ENCODE measurements at places on chromosomes 5 and 9.

DNA sequence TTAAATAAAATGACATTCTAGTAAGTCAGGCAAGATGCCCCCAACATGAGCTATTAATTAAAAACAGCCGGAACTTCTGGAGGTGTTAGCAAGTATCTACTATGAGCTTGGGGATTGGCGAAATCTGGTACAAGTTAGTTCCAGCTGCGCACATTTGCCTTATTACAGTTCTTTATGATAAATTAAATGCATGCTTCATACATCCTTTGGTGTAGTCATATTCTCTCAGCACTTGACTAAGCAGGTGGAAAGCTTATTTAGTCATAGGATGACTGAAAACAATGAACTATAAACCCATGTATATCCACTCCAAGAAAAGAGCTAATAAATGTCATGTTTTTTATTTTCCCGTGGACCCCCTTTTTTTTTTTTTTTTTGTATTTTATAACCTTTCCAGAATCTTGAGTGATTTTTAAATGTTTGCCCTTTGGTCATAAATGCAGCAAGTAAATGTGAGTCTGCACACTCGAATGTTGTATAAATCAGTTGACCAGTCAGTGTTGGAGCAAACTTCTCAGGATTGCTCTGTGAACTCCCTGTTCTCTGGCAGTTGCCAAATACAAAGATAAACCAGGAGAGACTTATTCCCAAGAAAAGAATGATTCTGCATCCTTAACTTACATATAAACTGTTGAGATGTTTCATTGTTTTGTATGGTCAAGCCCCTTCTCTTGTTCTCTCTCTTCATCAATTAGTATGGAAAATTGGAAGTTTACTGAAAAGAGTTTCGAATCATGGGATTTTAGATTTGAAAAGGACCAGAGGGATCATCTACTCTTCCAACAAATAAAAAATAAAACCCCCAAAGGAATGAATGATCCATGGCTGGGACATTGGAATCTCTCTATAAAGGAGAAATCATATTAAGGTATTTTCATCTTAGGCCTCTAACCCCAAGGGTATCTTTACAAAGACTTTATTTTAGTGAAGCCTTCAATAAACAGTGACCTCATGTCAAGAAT, 38.3 kb downstream of the PIK3R1 start:
- no peak for DNase-seq

DNA sequence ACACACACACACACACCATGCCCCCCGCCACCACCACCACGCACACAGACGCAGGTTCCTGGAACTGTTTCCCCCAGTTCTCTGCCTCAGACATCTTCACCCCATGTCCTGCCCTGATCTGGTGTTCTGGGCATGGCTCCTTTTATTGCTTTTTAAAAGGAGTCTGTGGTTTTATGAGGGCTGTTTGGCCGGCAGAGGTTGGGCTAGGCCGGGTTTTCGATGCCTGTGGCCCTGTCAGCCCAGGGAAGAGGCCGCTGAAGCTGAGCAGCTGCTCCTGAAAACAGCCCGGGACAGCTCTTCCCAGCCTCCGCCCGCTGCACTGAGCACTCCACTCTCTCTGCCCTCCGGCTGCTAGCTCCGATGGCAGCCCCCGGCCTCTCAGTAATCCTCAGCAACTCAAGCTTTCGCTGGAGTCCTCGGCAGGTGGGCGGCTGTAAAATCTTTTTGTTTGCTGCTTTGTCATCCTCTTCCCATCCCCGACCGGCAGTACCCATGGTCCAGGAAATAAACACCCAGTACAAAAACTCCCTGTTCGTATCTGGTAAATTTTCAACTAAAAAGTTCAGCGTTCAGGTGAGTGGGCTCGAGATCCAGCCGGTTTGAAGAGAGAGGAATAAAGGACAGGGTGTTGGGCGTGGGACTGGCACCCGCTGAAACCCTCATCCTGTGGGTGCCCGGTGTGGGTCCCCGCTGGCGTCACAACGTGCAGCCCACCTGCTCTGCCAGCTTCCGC, 103.0 kb upstream of the ERCC6L2 start:
- DNase-seq, result no peak

- no peak for DNase-seq
Measured at GRCh38 chr9:112764344-112764743, 13.8 kb downstream of the SNX30 start.

DNA sequence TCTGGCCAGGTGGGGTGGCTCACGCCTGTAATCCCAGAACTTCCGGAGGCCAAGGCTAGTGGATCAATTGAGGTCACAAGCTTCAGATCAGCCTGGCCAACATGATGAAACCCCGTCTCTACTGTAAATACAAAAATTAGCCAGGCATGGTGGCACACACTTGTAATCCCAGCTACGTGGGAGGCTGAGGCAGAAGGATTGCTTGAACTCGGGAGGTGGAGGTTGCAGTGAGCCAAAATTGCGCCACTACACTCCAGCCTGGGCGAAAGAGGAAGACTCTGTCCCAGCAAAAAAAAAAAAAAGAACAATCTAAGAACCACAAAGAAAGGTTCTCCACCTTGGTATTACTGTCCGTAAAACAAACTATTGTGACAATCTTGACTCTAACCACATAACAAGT, 9.7 kb downstream of the MYO10 start:
- DNase-seq, result no peak

Measured in T-helper 1 cell (primary cell).